Calu3 (cell line): ENCODE measurements at places on chromosomes 4 and X. TPM values are rescaled to one million over a fixed set of nuclear protein-coding genes. Genes with fewer than 3 reads are reported as not detected.

TMPRSS11B gene
- total RNA-seq = not detected in 2 replicates

RWDD4 gene
- total RNA-seq = 13.0 and 15.9 TPM in 2 replicates

TEX13C gene
- total RNA-seq = not detected in 2 replicates

DNA sequence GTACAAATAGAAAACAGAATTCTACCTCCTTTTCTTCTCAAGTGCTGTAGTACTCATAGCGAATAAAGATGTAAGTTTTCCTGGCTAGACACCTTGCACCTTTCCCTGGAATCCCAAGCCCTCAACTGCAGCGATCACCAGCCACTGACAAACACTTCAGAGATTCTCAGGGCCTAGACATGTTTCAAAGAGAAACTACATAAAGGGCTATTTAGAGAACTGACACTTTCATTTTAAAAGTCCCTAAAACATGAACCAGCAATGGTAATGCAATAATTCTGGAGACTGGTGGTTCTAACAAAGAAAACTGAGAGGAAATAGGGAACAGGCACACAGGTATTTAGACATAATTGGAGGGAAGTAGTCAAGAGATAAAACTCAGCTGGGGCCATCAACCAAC, 35.7 kb downstream of the FANCB start:
- DNase-seq = no peak
- H3K36me3 ChIP-seq = no peaks in the 10 kb centered on the region
- no peaks in the 10 kb centered on the region for H3K27me3 ChIP-seq
- H3K4me1 ChIP-seq = no peaks in the 10 kb centered on the region
- no peak overlapping the region for H3K4me3 ChIP-seq

DNA sequence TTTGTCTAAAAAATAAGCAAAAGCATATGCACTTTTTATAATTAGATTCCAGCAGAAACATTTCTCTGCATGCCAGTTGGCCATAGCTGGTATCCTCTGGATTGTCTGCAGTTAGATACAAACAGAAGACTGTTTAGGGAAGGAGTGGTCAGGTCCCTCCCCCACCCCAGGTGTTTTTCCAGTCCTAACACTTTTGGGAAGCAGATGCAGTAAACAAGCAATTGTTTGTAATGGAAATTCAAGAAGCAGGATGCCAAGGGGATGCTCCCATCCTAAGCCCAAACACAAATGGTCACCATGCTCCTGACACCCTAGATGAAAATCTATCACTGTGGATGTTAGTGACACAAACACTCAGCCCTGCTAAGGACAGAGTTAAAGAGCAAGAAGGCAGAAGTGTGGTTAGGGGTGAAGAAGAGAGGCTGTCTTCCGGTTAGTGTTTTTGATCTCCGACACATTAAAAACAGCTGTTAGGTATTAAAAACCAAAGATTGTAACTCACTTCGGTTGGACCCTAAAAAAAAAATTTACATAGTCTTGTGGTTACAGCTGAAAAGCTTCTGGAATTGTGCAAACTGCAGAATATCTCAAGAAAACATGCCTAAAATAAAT, 7.9 kb downstream of the LEF1 start:
- H3K36me3 ChIP-seq = no peaks in the 10 kb centered on the region
- DNase-seq = no peak
- H3K4me3 ChIP-seq = no peak overlapping the region
- H3K4me1 ChIP-seq = no peaks in the 10 kb centered on the region

GRCh38 chrX:23035493-23035892, 35.7 kb downstream of the DDX53 start:
- no peaks in the 10 kb centered on the region for H3K4me1 ChIP-seq
- H3K27me3 ChIP-seq = no peaks in the 10 kb centered on the region
- H3K27ac ChIP-seq = no peak overlapping the region
- H3K36me3 ChIP-seq = no peaks in the 10 kb centered on the region
- no peak for DNase-seq

DNA sequence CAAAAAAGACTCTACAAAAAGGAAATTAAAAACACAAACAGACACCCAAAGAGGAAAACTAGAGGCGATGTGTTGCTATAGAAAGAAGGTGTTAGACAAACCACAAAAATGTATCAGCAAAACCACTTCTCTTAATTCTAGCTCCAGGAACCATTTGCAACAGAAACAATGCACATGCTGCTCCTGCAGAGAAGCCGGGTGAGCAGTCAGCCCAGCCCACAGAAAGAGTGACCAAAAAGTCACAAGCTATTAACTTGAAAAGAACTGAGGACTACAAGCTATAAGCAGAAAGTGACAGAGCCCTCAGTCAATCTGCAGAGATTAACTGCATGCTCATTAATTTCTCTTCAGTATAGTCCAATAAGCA, 96.2 kb upstream of the KLHL13 start:
- no peaks in the 10 kb centered on the region for H3K4me1 ChIP-seq
- H3K36me3 ChIP-seq = no peaks in the 10 kb centered on the region
- no peak overlapping the region for H3K27ac ChIP-seq
- no peak overlapping the region for H3K4me3 ChIP-seq

DNA sequence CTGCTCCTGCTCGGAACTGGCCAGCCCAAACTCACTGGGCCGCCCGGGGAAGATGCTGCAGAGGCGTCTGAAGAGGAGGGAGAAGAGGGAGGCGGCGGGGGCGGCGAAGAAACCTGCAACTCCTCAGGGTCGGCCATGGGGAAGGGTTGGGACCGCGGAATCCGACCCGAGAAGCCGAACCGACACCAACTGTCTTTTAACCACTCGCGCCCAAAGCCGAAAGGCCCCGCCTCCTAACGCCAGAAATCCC, at the start of gene C4orf46:
Gene C4orf46 (minus strand): TSS at position 223 of the 250 bp plus-strand sequence. CDS start 86 bp downstream, at position 137.
- H3K4me1 ChIP-seq = peaks cover 7% of the 10 kb centered on the region
- DNase-seq = no peak
- no peaks in the 10 kb centered on the region for H3K27me3 ChIP-seq
- peak within 1 kb of the TSS; percentile 89 for H3K27ac ChIP-seq
- peaks cover 24% of the 10 kb centered on the region for H3K36me3 ChIP-seq

DNA sequence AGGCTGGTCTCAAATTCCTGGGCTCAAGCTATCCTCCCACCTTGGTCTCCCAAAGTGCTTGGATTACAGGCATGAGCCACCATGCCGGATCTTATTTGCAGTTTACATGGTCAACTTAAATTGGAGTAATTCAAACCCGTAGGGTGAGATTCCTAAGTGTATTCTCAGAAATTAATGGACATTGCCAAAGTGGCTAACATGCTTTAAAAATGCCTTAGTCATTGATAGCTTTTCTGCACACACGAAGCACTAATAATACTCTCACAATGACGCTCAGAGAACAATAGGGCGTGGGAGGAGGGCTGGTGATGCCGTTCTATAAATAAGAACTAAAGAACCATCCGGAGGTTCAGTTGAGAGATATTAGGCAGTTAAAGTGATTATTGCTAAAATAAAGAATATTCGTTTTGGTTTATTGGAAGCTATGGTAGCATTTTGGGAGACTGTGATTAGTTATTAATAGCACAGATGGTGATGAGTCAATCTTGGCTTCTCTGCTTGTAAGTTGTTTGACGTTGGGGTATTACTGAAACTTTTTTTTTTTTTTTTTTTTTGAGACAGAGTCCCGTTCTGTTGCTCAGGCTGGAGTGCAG, 79.1 kb downstream of the TRAPPC11 start:
- H3K27ac ChIP-seq = peak overlapping the region; percentile 79
- no peak for DNase-seq
- H3K36me3 ChIP-seq = no peaks in the 10 kb centered on the region
- no peak overlapping the region for H3K4me3 ChIP-seq
- no peaks in the 10 kb centered on the region for H3K27me3 ChIP-seq
- peaks cover 7% of the 10 kb centered on the region for H3K4me1 ChIP-seq

GRCh38 chr4:184750926-184751584, 17.2 kb upstream of the CENPU start:
- no peak for DNase-seq
- H3K27me3 ChIP-seq = no peaks in the 10 kb centered on the region
- H3K36me3 ChIP-seq = peaks cover 17% of the 10 kb centered on the region
- no peak overlapping the region for H3K4me3 ChIP-seq

DNA sequence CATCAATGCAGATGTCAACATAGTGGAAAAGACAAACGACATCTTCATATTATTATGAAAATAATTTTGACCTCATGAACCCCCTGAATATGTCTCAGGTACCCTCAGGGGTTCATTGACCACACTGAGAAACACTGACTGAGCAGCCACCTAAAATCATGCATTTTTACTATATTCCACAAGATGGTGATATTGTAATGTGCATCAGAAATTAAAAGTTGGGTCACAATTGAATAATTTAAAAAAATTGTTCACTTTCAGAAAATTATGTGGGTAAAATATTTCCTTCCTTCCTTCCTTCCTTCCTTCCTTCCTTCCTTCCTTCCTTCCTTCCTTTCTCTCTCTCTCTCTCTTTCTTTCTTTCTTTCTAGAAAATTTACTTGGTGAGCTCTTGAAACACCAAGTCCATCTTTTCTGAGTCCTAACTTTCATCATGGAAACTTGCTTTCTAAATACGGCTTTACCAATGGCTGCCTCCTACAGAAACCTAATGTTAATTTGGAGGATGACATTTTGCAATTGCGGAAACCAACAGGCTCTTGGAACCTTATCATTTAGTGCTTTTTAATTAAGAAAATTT, 103.6 kb downstream of the RTL3 start:
- no peaks in the 10 kb centered on the region for H3K4me1 ChIP-seq
- no peak overlapping the region for H3K4me3 ChIP-seq
- no peak for DNase-seq
- H3K27ac ChIP-seq = no peak overlapping the region
